ENCODE measurements at places on chromosomes 13 and 19. TPM values are rescaled to one million over a fixed set of nuclear protein-coding genes. Genes with fewer than 3 reads are reported as not detected.

Gene CCL25
- 10.4 TPM for total RNA-seq

Gene APLP1
- 0.51 TPM for total RNA-seq

Gene GSX1
- not detected for total RNA-seq

Gene THAP8
- total RNA-seq = 1.7 TPM

Gene NKG7
- total RNA-seq = 21.0 TPM

Gene ABHD13
- total RNA-seq = 6.5 TPM

Gene GPC5
- total RNA-seq = 0.44 TPM

Gene CACNG6
- not detected for total RNA-seq

Gene PLVAP
- total RNA-seq = 0.08 TPM

Gene C2CD4C
- not detected for total RNA-seq

Gene ZNF497
- total RNA-seq = 0.82 TPM

- no peak for DNase-seq
These were observed 12.7 kb upstream of the ZNF724 start for GRCh38 chr19:23262920-23263319.

- no peak for DNase-seq
These were observed 840 bp upstream of the CCNA1 start for GRCh38 chr13:36431204-36432105.

DNA sequence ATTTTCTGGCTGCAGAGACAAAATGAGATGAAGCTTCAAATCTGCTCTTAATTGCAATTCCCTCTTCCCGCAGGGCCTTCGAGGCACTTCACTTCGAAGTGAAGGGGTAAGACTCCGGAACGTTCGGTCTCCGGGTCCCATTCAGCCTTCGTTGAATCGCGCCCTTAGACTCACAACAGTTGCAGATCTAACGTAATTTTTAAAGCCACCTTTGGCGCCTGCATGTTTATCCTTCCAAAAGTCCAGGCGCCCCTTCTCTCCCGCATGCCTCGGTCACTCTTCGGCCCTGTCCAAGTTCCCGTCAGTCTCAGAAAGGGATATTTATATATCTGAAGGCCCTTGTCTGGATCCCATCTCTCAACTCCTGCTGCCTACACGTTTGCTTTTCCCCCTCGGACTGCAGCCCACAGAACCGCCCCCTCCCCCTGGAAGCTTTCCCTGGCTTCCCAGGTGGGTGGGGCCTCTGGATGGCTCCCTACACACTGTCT is 915 bp upstream of the KCTD12 start:
- DNase-seq = no peak

DNA sequence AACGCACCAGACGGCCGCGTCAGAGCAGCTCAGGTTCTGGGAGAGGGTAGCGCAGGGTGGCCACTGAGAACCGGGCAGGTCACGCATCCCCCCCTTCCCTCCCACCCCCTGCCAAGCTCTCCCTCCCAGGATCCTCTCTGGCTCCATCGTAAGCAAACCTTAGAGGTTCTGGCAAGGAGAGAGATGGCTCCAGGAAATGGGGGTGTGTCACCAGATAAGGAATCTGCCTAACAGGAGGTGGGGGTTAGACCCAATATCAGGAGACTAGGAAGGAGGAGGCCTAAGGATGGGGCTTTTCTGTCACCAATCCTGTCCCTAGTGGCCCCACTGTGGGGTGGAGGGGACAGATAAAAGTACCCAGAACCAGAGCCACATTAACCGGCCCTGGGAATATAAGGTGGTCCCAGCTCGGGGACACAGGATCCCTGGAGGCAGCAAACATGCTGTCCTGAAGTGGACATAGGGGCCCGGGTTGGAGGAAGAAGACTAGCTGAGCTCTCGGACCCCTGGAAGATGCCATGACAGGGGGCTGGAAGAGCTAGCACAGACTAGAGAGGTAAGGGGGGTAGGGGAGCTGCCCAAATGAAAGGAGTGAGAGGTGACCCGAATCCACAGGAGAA is 1.9 kb downstream of the PPP1R12C start:
- DNase-seq = no peak

- DNase-seq = no peak
These were observed 11.1 kb upstream of the SERP2 start for GRCh38 chr13:44362394-44363040.

GRCh38 chr19:36128392-36128736 is 11.5 kb upstream of the CAPNS1 start:
- no peak for DNase-seq

- no peak for DNase-seq
These were observed 47.3 kb downstream of the MPHOSPH8 start for GRCh38 chr13:19680751-19681150.

DNA sequence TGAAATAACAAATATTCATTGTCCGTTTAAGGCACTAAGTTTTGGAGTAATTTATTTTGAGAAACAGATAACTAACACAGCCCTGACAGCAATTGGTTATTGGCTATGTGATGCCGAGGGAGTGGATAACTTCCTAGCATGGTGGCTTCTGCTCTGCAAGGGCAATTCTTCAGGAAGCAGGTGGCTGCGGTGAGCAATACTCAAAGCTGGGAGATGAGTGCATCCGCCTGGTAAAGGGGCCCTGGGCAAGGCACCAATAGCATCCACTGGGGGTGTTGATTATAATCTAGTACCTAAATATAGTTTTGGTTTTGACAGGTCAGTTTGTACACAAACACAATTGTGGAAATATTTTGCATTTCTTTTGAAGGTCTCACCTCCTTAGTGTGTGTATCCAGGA is 41.0 kb downstream of the CCDC70 start:
- DNase-seq = no peak

DNA sequence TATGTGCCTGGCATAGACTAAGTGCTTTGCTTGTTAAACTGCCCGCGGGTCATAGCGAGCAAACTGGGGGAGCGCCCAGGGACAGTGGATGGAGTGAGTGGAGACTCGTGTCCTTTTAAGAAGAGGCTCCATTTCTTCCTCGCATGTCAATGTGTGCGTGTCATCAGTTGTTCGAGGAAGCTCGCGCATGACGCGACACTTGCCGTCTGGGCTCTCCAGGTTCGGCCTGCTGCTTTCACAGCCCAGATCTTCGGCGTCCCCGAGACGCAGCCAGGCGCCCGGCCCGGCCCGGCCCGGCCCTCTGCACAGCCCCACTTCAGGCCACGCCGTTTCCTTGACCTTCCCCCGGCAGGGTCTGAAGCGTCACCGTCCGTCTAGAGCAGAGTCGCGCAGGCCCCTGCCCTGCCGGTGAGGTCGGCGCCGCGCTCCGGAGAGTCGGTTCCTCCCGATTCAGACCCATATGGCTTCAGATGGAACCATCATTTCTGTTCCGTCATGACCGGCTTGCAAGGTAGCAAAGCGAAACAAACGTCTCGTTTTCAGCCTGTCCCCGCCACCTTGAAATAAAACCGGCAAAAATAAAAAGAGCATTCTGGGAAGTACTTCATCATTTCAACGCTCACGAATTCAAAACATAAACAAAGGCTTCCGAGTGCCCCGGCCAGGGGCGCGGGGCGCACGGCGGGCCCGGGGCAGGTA is 599 bp upstream of the ARHGEF7 start:
- DNase-seq = no peak

- no peak for DNase-seq
These were observed 25.6 kb downstream of the NOSIP start for GRCh38 chr19:49554701-49555181.

DNA sequence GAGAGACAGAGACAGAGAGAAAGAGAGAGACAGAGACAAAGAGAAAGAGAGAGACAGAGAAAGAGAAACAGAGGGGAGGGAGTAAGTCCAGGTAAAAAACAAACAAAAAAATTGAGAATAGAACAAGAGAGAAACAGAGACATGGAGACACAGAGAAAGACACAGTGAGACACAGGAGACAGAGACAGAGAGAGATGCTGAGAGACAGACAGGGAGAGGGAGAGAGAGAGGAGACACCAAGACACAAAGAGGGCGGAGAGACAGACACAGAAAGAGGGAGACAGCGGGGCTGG is 5.8 kb upstream of the PROZ start:
- DNase-seq = no peak

- DNase-seq = no peak
These were observed 24.6 kb downstream of the ZMYM5 start for GRCh38 chr13:19838865-19839275.

GRCh38 chr19:16901491-16902175 is 12.8 kb downstream of the F2RL3 start:
- DNase-seq = no peak

DNA sequence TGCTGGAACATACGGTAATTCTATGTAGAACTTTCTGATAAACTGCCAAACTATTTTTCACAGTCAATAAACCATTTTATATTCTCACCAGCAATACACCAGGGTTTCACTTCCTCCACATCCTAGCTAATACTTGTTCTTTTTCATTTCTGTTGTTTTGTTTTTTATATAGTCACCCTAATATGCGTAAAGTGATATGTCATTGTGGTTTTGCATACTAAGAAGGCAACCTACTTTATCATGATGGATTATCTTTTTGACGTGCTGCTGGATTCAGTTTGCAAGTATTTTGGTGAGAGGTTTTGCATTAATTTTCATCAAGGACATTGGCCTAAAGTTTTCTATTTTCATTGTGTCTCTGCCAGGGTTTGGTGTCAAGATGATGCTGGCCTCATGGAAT is 1384.1 kb downstream of the UQCRFS1 start:
- no peak for DNase-seq

GRCh38 chr19:40278361-40279035 is 6.6 kb downstream of the AKT2 start:
- DNase-seq = no peak

GRCh38 chr19:14748601-14749000 is 29.8 kb downstream of the ADGRE2 start:
- DNase-seq = no peak

GRCh38 chr13:35501661-35502235 is 25.3 kb upstream of the MAB21L1 start:
- no peak for DNase-seq

DNA sequence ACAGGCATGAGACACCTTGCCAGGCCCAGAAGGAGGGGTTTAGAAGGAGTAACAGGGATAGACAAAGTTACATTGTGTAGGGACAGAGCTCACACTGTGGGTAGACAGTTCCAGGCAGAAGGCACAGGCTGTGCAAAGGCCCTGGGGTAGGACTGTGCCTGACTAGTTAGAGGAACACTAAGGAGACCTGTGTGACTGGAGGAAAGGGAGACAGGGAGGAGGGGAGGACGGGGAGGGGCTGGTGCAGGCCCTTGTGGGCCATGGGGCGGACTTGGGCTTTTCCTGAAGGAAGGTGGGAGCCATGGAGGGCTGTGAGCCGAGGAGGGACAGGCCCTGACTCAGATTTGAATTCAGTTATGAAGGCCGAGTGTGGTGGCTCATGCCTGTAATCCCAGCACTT is 14.6 kb upstream of the GNA11 start:
- DNase-seq = no peak

GRCh38 chr13:93771227-93771626 is 544.6 kb downstream of the GPC6 start:
- no peak for DNase-seq

- DNase-seq = no peak
These were observed 53.0 kb upstream of the ATP12A start for GRCh38 chr13:24627090-24627714.

DNA sequence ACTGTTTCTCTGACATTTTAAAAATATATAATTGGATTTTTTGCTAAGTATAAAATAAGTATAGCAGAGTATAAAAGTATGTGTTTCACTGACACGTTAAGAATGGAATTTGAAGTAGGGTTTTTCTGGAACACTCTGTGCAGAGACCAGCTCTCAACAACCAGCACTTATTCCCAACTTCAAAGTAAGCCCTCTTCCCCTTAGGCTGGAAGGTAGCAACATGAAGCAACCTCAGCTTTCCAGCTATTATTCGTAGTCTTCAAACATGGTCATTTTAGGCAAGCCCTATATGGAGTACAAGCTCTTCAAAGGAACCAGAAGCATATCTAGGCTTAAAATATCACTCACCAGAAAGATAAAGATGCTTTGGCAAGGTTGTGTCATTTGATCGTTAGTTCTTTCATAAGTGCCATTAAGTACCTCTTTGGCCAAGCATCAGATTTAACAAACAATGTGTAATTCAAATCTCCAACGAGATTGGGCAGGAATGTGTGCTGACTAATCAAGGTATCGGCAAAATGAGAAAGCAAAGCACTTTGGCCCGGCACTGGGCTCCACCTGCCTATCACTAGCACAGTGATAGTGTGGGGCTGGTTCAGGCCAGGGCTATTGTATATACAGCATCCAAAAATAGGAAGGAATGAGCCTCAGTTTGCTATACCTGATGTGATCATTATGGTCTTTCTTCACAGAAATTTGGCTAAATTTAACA is 95.9 kb upstream of the FREM2 start:
- no peak for DNase-seq

Measured in GM12878 (cell line).